Aorta (tissue), 5 donors: ENCODE measurements at places on chromosomes 5 and 9. TPM values are rescaled to one million over a fixed set of nuclear protein-coding genes. Genes with fewer than 3 reads are reported as not detected.

PHYHD1 gene
- 20.5 TPM for total RNA-seq

ACTBL2 gene
- total RNA-seq: not detected

SMIM33 gene
- not detected for total RNA-seq

RGS3 gene
- total RNA-seq: 157 TPM

DNA sequence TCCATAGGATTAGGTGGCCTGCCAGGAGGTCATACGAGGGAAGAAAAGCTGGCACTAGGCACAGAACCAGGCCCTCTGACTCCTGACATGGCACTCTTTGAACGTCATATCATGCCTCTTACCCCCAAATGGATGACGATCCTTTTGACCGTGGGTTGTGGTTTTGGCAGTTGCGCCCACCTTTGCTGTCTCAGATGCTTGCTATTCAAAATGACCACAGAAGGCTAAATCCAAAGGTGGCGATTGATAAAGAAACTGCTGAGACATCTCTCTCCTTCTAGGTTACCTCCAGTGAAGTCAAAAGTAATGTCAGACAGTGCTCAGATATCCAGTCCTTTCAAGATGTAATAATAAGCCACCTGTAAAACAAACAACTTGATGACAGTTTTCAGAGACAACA lies 385.0 kb downstream of the EFNA5 start:
- no peak for DNase-seq

- no peak for DNase-seq
Measured at GRCh38 chr5:32325062-32325461, 12.3 kb upstream of the MTMR12 start.

GRCh38 chr5:43543434-43543833 lies 13.4 kb downstream of the PAIP1 start:
- no peak for DNase-seq

GRCh38 chr9:69861011-69861410 lies 40.4 kb downstream of the CFAP95 start:
- no peak for DNase-seq

GRCh38 chr5:150734579-150735384 lies 24.0 kb downstream of the DCTN4 start:
- DNase-seq: peak; percentile 86

GRCh38 chr9:97980918-97981845 lies 2.0 kb upstream of the ANP32B start:
- no peak for DNase-seq

- DNase-seq: no peak
Measured at GRCh38 chr9:111514967-111515366, 10.0 kb upstream of the ZNF483 start.

- DNase-seq: peak; percentile 33
Measured at GRCh38 chr5:180340856-180341255, 12.3 kb downstream of the GFPT2 start.
